ENCODE measurements at places on chromosomes 2 and 18. TPM values are rescaled to one million over a fixed set of nuclear protein-coding genes. Genes with fewer than 3 reads are reported as not detected.

GRCh38 chr2:156537141-156537540 lies 101.0 kb downstream of the GPD2 start:
- H3K4me1 ChIP-seq: no peaks in the 10 kb centered on the region
- no peak overlapping the region for H3K4me3 ChIP-seq
- DNase-seq: no peak
- no peaks in the 10 kb centered on the region for H3K27me3 ChIP-seq
- no peak overlapping the region for H3K27ac ChIP-seq

DNA sequence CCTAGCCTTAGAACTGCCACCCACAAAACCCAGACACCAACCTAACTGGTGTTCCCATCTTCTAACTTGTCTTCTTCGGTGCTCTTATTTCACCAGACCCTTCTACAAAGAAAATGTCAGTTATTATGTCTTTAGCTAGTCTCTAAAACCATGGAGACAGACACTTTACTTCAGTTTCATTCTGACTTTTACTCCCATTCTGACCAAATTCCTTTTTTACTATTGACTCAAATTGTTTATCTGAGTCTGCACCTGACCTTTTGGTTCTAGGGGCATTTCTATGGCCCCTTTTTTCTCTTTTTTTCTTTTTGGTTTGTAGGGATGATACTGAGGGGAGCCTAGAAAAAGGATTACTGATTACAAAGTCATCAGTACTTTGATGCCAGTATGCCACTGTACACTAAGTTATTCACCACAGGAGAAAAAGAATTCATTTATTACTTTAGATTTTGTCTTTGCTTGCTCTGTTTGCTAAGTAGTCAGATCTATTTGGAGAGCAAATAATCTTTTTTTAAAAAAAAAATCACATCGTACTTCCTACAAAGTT lies 6.8 kb upstream of the SLC1A4 start:
- H3K27me3 ChIP-seq: peaks cover 23% of the 10 kb centered on the region
- DNase-seq: no peak
- no peak overlapping the region for H3K4me3 ChIP-seq
- H3K4me1 ChIP-seq: no peaks in the 10 kb centered on the region

DNA sequence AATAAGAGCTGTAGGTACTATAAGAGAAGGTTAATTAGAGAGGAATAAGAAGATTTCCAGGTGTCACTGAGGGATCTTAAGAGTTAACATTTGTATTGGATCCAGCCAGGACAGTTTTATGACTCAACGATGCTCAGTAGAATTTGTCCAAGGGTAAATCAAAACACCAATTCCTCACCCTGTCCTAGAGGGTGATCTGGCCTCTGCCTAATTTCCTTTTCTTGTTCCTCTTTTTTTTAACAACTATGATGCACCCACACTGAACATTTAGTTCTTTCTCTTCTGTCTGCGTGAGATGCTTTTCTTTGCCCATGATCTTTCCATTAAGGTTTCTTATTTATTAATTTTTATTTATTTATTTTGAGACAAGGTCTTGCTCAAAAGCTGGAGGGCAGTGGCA lies 92.0 kb downstream of the PMS1 start:
- no peak overlapping the region for H3K4me3 ChIP-seq
- no peaks in the 10 kb centered on the region for H3K27me3 ChIP-seq
- H3K27ac ChIP-seq: no peak overlapping the region
- H3K4me1 ChIP-seq: peaks cover 12% of the 10 kb centered on the region
- DNase-seq: no peak
- H3K36me3 ChIP-seq: no peaks in the 10 kb centered on the region

- no peaks in the 10 kb centered on the region for H3K27me3 ChIP-seq
- H3K27ac ChIP-seq: no peak overlapping the region
- no peak overlapping the region for H3K4me3 ChIP-seq
- H3K36me3 ChIP-seq: no peaks in the 10 kb centered on the region
- H3K4me1 ChIP-seq: peaks cover 4% of the 10 kb centered on the region
- no peak for DNase-seq
These were observed 27.0 kb downstream of the TMEM182 start for GRCh38 chr2:102788885-102789260.

Gene AGXT
- not detected for total RNA-seq

Gene MROH2A
- not detected for total RNA-seq

Data from GM23338 (cell line).